ENCODE measurements at places on chromosomes 7 and 10. TPM values are rescaled to one million over a fixed set of nuclear protein-coding genes. Genes with fewer than 3 reads are reported as not detected.

DNA sequence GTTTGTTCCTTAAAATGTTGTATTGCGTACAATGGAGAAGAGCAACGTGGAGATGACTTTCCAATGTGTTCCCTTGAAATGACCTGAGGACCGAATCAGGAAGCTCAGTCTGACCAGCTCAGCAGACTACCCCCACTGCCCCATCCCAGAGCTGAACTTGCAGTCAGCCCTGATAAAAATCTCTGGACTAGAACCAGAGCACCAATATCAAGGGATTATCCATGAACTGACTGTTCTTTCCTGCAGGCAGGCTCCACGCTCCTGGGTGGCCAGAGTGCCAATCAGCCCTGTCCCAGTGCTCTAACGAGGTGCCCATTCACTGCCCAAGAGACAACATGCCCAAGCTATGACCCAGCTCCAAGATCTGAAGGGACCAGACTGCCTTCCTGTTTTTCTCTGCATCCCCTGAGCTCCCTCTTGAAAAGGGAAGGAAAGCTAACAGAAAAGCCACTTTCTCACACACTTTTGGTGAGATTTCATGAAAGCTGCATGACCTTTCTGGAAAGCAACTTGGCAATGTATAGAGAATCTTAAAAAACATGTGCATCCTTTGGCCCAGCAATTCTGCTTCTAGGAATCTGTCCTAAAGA lies 130.2 kb downstream of the KCNMA1 start:
- no peak overlapping the region for H3K27ac ChIP-seq
- no peak for DNase-seq
- peaks cover 15% of the 10 kb centered on the region for H3K4me1 ChIP-seq
- H3K4me3 ChIP-seq: no peak overlapping the region

FAM25A gene
- not detected for total RNA-seq

AKR1E2 gene
- total RNA-seq: 8.7 TPM

GRCh38 chr10:64515970-64516699 lies 994.9 kb downstream of the REEP3 start:
- H3K27ac ChIP-seq: no peak overlapping the region
- H3K27me3 ChIP-seq: no peaks in the 10 kb centered on the region
- H3K4me3 ChIP-seq: no peak overlapping the region

DNA sequence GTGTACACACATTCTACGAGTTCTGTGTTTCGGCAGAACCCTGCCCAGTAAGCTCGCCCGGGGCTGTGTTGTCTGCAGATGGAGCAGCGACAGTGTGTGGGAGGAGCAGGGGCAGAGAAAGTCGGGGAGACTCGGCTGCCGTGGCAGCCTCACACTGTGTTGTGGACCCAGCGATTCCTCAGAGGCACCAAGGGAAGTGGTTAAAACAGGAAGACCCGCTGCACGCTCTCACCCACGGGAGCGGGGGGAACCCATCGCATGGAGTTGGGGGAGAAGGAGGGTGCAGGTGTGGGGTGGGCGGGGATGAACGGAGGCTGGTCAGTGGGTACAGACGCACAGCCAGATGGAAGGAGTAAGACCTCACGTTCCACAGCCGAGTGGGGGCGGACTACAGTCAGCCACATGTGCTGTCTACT lies 250.2 kb downstream of the ELFN1 start:
- H3K27ac ChIP-seq: no peak overlapping the region
- DNase-seq: no peak
- H3K27me3 ChIP-seq: peaks cover 15% of the 10 kb centered on the region
- no peak overlapping the region for H3K4me3 ChIP-seq
- peaks cover 20% of the 10 kb centered on the region for H3K4me1 ChIP-seq

GRCh38 chr7:69445541-69445940 lies 152.7 kb upstream of the AUTS2 start:
- H3K27me3 ChIP-seq: peaks cover 3% of the 10 kb centered on the region
- H3K36me3 ChIP-seq: no peaks in the 10 kb centered on the region
- no peak for DNase-seq
- no peak overlapping the region for H3K4me3 ChIP-seq
- peaks cover 9% of the 10 kb centered on the region for H3K4me1 ChIP-seq

CCL24 gene
- total RNA-seq: not detected

PLEKHS1 gene
- total RNA-seq: not detected

DNA sequence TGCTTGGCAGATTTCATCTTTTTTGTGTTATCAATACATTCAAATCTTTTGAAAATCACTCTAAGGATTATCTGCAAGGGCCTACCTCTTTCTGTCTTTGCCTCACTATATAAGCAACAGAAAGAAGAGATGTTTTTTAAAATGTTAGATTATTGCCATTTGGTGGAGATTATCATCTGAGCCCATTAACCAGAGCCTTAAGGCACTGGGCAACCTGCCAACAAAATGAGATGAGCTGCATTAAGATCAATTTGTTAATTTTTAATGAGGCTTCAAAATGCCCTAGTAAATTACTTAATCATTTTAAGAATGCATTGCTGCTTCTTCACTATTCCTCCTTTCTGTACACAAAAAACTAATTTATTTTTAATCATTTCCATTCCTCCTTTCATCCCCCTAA lies 314.1 kb downstream of the SNX13 start:
- no peaks in the 10 kb centered on the region for H3K36me3 ChIP-seq
- peaks cover 10% of the 10 kb centered on the region for H3K4me1 ChIP-seq
- H3K4me3 ChIP-seq: no peak overlapping the region
- no peak overlapping the region for H3K27ac ChIP-seq

DNA sequence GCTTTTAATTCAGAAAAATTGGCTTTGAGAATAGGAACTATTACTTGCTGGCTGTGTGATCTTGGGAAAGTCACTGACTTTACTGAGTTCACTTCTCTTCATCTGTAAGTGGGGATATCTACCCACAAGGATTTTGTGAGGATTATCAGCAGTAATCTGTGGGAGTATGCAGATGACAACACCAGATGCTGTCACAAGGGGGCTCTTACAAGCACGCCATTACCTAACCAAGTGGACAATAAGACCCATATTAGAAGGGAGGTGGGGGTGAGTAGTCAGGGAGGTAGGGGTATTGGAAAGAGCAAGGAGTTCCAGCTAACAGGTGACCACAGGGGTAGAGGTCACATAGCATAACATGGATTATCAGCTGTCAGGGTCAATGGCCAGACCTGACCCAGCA lies 569.4 kb downstream of the SUGCT start:
- peaks cover 5% of the 10 kb centered on the region for H3K4me1 ChIP-seq
- no peaks in the 10 kb centered on the region for H3K36me3 ChIP-seq
- H3K27ac ChIP-seq: no peak overlapping the region
- peaks cover 2% of the 10 kb centered on the region for H3K27me3 ChIP-seq

- DNase-seq: no peak
- H3K4me3 ChIP-seq: no peak overlapping the region
Measured at GRCh38 chr10:99784016-99784726, 1.7 kb downstream of the ABCC2 start.

- no peak for DNase-seq
- H3K4me1 ChIP-seq: no peaks in the 10 kb centered on the region
- H3K27ac ChIP-seq: no peak overlapping the region
- no peaks in the 10 kb centered on the region for H3K27me3 ChIP-seq
- H3K4me3 ChIP-seq: no peak overlapping the region
Measured at GRCh38 chr10:76255241-76255640, 823.8 kb downstream of the LRMDA start.

GRCh38 chr10:20372748-20373147 lies 524.4 kb downstream of the NEBL start:
- H3K27ac ChIP-seq: no peak overlapping the region
- H3K4me3 ChIP-seq: no peak overlapping the region
- no peak for DNase-seq

- DNase-seq: no peak
- no peaks in the 10 kb centered on the region for H3K4me1 ChIP-seq
- no peak overlapping the region for H3K4me3 ChIP-seq
- H3K27me3 ChIP-seq: peaks cover 2% of the 10 kb centered on the region
- H3K27ac ChIP-seq: no peak overlapping the region
Measured at GRCh38 chr7:25460433-25460832, 232.1 kb upstream of the NPVF start.

SORCS3 gene
- total RNA-seq: 2.0 TPM

GRCh38 chr10:79940431-79940830 lies 8.5 kb downstream of the SFTPD start:
- H3K4me3 ChIP-seq: no peak overlapping the region
- H3K4me1 ChIP-seq: no peaks in the 10 kb centered on the region
- H3K27ac ChIP-seq: no peak overlapping the region
- DNase-seq: no peak
- no peaks in the 10 kb centered on the region for H3K27me3 ChIP-seq

DNA sequence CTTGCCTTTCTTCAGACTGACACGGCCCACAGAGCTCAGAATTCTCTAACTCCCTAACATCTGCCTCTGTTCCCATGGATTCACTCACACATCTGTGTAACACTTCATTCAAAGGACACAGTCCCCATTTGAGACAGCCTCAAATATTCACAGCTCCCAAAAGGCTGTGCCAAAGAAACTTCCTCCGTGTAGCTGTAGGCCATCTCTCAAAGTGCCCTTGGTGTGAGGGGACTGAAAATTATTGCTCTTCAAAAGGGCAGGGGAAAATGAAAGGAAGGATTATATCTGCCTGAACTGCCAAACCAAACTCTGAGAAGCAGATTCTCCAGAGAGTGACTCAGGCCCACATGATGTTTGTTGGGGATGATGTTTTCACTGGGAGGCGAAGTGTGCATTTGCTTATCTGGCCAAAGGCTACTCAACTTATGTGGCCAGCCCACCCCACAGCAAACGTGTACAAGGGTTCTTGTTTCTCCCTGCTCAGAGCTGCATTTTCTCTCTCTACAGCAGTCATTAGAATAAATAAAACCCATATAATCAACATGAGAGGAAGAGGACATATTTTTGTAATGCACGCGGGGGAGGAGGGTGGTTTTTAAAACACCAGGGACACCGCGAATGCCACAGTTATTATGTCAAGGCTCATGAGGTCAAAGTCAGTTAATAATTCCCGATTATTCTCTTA lies 302.4 kb upstream of the NFE2L3 start:
- no peak overlapping the region for H3K4me3 ChIP-seq
- DNase-seq: no peak
- H3K27ac ChIP-seq: peak overlapping the region; percentile 53
- no peaks in the 10 kb centered on the region for H3K36me3 ChIP-seq

FGL2 gene
- total RNA-seq: not detected

All from glutamatergic neuron (in vitro differentiated cells).